ENCODE measurements at places on chromosomes 6 and 20.

- peaks cover 12% of the 10 kb centered on the region for H3K27me3 ChIP-seq
- no peak overlapping the region for H3K4me3 ChIP-seq
- H3K27ac ChIP-seq: no peak overlapping the region
Measured at GRCh38 chr20:43959920-43960227, 45.2 kb downstream of the TOX2 start.

GRCh38 chr6:37109714-37110499 is 60.0 kb upstream of the PIM1 start:
- no peak overlapping the region for H3K4me3 ChIP-seq
- peaks cover 12% of the 10 kb centered on the region for H3K4me1 ChIP-seq
- DNase-seq: no peak
- no peak overlapping the region for H3K27ac ChIP-seq
- H3K36me3 ChIP-seq: no peaks in the 10 kb centered on the region
- no peaks in the 10 kb centered on the region for H3K27me3 ChIP-seq

- no peak for DNase-seq
- no peak overlapping the region for H3K4me3 ChIP-seq
- H3K4me1 ChIP-seq: no peaks in the 10 kb centered on the region
Measured at GRCh38 chr20:51354769-51355319, 187.7 kb downstream of the NFATC2 start.

GRCh38 chr20:19692685-19693119 is 65.4 kb upstream of the RIN2 start:
- H3K36me3 ChIP-seq: no peaks in the 10 kb centered on the region
- no peaks in the 10 kb centered on the region for H3K27me3 ChIP-seq
- DNase-seq: peak; percentile 28
- H3K4me3 ChIP-seq: no peak overlapping the region
- no peaks in the 10 kb centered on the region for H3K4me1 ChIP-seq
- H3K27ac ChIP-seq: no peak overlapping the region

DNA sequence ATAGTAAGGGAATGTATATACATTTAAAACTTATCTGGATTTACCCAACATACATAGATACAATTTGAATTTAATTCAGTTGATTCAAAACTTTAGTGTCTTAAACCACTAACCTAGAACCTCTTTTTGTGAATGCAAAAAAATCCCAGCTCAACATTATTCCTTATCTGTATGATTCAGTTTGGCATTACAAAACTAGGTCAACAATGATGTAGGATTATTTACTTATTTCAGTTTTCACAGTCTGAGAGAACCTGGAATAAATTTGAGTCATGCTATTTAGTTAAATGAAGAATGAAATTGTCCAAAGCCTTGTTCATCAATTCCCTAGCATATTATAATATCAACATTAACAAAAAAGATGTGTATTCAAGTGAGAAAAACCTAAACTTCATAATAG is 7.4 kb upstream of the PLCB1 start:
- no peaks in the 10 kb centered on the region for H3K36me3 ChIP-seq
- no peaks in the 10 kb centered on the region for H3K4me1 ChIP-seq
- H3K27ac ChIP-seq: no peak overlapping the region

DNA sequence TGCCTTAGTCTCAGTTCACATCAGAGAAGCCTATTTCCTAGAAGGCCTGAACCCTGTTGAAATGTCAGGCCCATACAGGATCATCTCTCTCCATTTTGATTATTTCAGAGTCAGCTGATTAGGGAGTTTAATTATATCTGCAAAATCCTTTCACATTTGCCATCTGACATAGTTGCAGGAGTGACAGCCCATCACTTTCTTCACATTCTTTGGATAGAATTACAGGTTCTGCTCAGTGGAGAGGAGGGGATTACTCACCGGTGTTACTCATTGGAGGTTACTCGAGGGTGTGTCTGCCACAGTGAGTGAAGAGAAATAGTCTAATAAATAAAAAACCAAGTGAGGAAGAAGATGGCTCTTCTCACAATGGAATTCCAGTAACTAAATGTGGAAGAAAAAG is 216.8 kb downstream of the TMEM242 start:
- H3K36me3 ChIP-seq: no peaks in the 10 kb centered on the region
- peaks cover 12% of the 10 kb centered on the region for H3K4me1 ChIP-seq
- peak; percentile 29 for DNase-seq
- no peak overlapping the region for H3K4me3 ChIP-seq

DNA sequence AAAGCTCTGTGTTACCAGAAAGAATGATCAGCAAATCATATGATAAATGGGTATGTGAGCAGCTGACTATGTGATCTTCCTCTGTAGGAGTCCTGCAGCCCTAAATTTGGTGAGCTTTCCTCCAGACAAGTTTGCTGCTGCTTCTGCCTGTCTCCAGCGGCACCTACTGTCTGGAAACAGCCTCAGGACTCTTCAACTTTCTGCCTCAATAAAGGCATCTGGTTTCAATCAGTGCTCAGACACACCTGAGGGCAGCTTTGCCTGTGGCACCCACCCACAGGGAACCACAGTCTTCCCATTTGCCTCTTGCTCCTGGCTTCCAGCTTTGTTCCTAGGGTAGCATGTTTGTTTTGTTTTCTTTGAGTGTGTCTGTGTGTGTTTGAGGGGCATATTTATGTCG is 727.9 kb upstream of the MAN1A1 start:
- no peaks in the 10 kb centered on the region for H3K4me1 ChIP-seq
- no peak overlapping the region for H3K4me3 ChIP-seq
- no peak overlapping the region for H3K27ac ChIP-seq
- H3K36me3 ChIP-seq: no peaks in the 10 kb centered on the region
- H3K27me3 ChIP-seq: no peaks in the 10 kb centered on the region

- H3K36me3 ChIP-seq: no peaks in the 10 kb centered on the region
- peak; percentile 46 for DNase-seq
- no peaks in the 10 kb centered on the region for H3K27me3 ChIP-seq
- H3K4me1 ChIP-seq: peaks cover 20% of the 10 kb centered on the region
- H3K27ac ChIP-seq: peak overlapping the region; percentile 73
Measured at GRCh38 chr6:109336221-109336961, 45.9 kb downstream of the CD164 start.

- H3K36me3 ChIP-seq: no peaks in the 10 kb centered on the region
- H3K4me1 ChIP-seq: peaks cover 9% of the 10 kb centered on the region
- H3K4me3 ChIP-seq: no peak overlapping the region
- DNase-seq: no peak
Measured at GRCh38 chr6:127341471-127342202, 1.8 kb downstream of the ECHDC1 start.

DNA sequence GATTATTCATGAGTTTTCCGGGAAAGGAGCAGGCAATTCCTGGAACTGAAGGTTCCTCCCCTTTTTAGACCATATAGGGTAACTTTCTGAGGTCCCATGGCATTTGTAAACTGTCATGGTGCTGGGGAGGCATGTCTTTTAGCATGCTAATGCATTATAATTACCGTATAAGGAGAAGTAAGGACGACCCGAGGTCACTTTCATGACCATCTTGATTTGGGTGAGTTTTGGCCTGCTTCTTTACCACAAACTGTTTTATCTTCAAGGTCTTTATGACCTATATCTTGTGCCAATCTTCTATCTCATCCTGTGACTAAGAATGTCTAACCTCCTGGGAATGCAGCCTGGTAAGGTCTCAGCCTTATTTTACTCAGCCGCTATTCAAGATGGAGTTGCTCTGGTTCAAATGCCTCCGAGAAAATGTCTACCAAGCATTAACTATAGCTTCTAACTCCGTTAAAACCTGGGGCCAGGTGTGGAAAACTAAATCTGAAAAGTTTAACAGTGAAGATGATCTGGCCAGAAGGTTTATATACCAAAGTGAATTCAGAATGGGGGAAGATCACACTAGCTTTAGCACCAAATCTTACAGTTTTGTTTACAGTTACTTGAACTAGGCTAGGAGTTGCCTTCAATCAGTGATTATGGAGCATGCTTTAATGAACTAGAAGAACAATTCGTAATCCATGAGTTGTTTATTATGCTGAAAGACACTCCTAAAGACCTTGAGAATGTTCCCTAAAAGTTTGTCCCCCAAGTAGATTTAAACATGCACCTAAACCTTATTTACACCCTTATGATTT is 80.0 kb upstream of the TOP1 start:
- no peak for DNase-seq
- no peaks in the 10 kb centered on the region for H3K4me1 ChIP-seq
- no peak overlapping the region for H3K4me3 ChIP-seq

DNA sequence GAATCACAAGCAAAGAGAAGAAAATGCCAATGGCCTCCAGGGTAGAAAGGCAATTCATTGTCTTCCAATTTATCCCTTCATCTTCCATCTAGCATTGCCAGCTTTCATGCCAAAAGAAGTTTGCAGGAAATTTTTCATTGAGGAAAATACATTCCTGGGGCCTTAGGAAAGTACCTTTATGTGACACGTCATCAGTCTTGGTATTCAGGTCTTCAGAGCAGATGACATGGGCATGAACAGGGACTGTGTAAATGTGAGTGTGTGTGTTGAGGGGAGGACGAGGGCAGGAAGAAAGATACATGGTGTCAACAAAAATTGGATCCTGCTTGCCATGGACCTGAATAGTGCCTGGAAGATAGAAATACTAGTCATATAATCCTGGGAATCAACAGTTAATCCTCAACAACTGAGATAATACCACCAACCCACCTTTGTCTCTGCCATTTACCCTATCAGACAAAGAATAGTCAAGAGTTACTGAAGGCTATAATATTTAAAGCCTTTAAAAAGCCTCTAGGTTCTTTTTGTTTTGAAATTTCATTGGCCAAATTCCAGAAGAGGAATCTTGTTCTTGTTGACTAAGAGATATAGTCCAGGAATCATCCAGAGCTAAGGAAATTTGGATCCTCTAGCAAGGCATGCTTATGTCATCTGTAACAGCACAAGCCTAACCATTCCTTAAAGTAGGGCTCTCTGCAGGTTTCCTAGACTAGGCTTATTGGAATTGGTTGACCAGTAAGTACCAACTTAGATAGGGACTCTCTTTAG is 405.8 kb upstream of the SASH1 start:
- H3K27me3 ChIP-seq: no peaks in the 10 kb centered on the region
- no peak for DNase-seq
- no peaks in the 10 kb centered on the region for H3K4me1 ChIP-seq
- H3K36me3 ChIP-seq: no peaks in the 10 kb centered on the region
- H3K4me3 ChIP-seq: no peak overlapping the region
- H3K27ac ChIP-seq: no peak overlapping the region

- peaks cover 9% of the 10 kb centered on the region for H3K36me3 ChIP-seq
- H3K4me1 ChIP-seq: peaks cover 17% of the 10 kb centered on the region
- H3K27me3 ChIP-seq: no peaks in the 10 kb centered on the region
- no peak for DNase-seq
Measured at GRCh38 chr6:158743033-158743651, 76.0 kb downstream of the EZR start.

DNA sequence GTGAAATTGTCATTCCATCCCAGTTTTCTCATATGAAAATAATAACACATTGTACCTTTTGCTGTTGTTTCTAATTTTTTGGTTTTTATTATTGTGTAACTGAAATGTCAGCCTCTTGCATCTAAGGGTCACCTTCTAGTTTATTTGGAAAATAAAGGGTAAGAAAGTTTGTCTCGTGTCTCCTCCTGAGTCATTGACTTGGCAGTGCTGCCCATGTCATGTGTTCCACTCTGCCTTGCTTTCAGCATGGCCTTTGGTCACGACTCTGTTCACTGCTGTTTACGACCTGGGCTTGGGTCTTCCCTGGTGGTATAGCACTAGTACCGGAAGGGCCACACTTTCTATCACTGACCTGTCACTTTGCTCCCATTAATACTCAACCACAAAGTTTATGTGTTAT is 171.4 kb upstream of the RSPO3 start:
- no peak overlapping the region for H3K27ac ChIP-seq
- no peak overlapping the region for H3K4me3 ChIP-seq
- no peaks in the 10 kb centered on the region for H3K27me3 ChIP-seq
- H3K4me1 ChIP-seq: no peaks in the 10 kb centered on the region
- DNase-seq: no peak

DNA sequence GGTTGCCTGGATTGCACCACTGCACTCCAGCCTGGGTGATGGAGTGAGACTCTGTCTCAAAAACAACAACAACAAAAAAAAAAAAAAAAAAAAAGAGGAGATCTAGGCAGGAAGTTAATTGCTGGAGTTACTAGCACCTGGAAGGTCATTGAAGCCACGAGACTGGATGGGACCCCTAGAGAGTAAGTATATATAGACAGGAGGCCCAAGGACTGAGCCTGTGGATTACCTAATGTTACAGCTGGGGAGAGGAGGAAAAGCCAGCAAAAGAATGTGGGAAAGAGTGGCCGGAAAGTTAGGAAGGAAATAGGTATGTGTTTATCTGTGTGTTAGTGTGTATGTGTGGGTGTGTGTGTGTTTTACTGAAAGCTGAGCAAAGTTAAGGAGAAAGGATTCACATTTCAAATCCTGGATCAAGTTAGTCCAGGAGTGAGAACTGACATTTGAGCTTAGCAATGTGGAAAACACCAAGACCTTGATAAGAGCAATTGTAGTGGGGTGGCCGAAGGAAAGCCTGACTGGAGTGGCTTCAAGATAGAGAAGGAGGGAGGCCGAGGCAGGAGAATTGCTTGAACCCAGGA is 38.4 kb downstream of the ANKRD6 start:
- H3K27ac ChIP-seq: no peak overlapping the region
- no peaks in the 10 kb centered on the region for H3K27me3 ChIP-seq
- no peak for DNase-seq
- H3K4me1 ChIP-seq: peaks cover 16% of the 10 kb centered on the region
- peaks cover 6% of the 10 kb centered on the region for H3K36me3 ChIP-seq

DNA sequence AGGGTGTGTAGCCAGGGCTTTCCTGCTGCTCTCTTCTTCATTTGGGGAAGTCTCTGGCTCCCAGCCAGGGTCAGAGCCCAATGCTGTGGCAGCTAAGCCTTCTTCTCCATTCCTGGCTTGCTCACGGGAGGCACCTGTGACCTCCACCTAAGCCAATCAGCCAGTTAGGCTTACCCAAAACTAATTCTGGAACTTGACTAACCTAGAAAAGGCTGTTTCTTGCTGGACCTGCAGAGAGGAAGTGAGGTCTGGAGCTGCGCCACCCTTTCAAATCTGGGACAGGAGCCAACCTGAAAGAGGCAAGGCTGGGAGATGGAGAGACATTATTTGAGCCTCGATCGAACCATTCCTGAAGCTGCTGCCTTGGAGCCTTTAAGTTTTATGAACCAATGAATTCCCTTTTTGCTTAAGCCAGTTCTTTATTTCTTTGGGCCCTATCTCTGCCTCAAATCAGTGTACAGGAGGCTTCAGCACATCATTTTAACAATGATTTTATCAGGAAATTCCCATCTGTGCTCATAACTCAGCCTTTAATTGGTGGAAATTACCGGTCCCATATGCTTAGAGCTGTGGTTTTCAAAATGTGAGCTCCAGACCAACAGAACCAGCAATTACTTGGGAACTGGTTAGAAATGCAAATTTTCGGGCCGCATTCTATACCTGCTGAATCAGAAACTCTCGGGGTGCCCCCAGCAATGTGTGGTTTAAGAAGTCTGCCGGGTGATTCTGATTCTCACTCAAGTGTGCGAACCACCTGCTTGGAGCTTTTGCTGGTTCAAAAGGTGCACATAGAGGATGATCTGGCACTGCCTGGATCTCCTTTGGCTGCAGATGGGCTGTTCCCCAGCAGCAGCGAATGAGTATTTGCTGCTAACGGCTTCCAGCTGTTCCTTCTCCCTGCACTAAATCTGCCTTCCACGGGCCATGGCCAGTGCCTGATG is 97.4 kb upstream of the RNF24 start:
- no peaks in the 10 kb centered on the region for H3K36me3 ChIP-seq
- DNase-seq: peak; percentile 31
- H3K4me3 ChIP-seq: no peak overlapping the region
- H3K27ac ChIP-seq: no peak overlapping the region

GRCh38 chr6:131331873-131332781 is 196.9 kb downstream of the AKAP7 start:
- no peak overlapping the region for H3K4me3 ChIP-seq
- no peaks in the 10 kb centered on the region for H3K27me3 ChIP-seq
- no peaks in the 10 kb centered on the region for H3K4me1 ChIP-seq

Measured in Calu3 (cell line).